Stomach (tissue), 19 donors: ENCODE measurements at places on chromosomes 3 and 15. TPM values are rescaled to one million over a fixed set of nuclear protein-coding genes. Genes with fewer than 3 reads are reported as not detected.

- no peak for DNase-seq
- no peaks in the 10 kb centered on the region for H3K4me1 ChIP-seq
- H3K27me3 ChIP-seq = no peaks in the 10 kb centered on the region
- no peak overlapping the region for H3K4me3 ChIP-seq
Measured at GRCh38 chr3:43190670-43191069, 84.8 kb upstream of the POMGNT2 start.

GRCh38 chr3:129323651-129324294, 45.1 kb downstream of the HMCES start:
- H3K36me3 ChIP-seq = peaks cover 34% of the 10 kb centered on the region
- H3K4me1 ChIP-seq = no peaks in the 10 kb centered on the region
- no peak overlapping the region for H3K27ac ChIP-seq
- H3K4me3 ChIP-seq = no peak overlapping the region
- no peaks in the 10 kb centered on the region for H3K27me3 ChIP-seq

- H3K4me3 ChIP-seq = no peak overlapping the region
- no peaks in the 10 kb centered on the region for H3K36me3 ChIP-seq
- H3K4me1 ChIP-seq = no peaks in the 10 kb centered on the region
Measured at GRCh38 chr3:158405507-158405906, 165.5 kb upstream of the MLF1 start.

GRCh38 chr15:45471151-45471550, 51.4 kb downstream of the SLC30A4 start:
- H3K36me3 ChIP-seq = no peaks in the 10 kb centered on the region
- no peak overlapping the region for H3K4me3 ChIP-seq
- no peak for DNase-seq
- H3K27ac ChIP-seq = no peak overlapping the region
- no peaks in the 10 kb centered on the region for H3K27me3 ChIP-seq

DNA sequence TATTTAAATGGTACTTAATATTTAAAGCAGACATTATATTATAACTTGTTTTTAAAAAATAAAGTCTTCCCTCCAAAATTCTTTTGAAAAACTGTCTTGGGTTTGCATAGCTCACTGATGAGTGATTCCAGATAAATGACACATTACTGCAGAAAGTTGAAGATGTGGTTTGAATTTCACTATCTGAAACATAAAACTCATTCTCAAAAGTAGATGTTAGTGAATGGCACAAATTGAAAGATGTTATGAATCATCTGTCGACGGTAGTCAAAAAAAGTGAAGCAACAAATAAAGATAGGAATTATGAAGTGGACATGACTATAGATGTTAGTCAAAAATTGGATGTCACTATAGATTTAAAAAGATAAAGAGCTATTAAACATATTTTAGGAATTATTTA, 280.5 kb downstream of the GAP43 start:
- no peak for DNase-seq
- no peaks in the 10 kb centered on the region for H3K4me1 ChIP-seq
- H3K27ac ChIP-seq = no peak overlapping the region
- no peak overlapping the region for H3K4me3 ChIP-seq
- no peaks in the 10 kb centered on the region for H3K27me3 ChIP-seq

DNA sequence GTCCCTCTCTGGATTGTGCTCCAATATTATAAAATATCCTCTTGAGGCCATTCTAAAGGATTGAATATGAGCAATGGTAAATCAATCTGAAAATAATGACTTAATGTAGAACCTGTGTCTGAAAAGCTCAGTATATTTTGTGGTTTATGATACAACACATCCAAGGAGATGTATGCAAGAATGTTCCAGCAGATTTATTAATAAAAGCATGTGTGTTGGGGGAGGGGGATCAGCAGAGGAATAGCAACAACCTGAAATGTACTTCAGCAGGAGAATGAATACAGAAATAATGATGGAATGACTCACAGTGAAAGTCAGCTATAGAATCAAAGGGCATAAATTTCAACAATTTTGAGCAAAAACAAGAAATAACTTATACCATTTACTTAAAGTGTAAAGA, 56.7 kb upstream of the NUDT16 start:
- H3K4me3 ChIP-seq = no peak overlapping the region
- H3K27ac ChIP-seq = no peak overlapping the region
- H3K27me3 ChIP-seq = no peaks in the 10 kb centered on the region
- H3K36me3 ChIP-seq = no peaks in the 10 kb centered on the region
- H3K4me1 ChIP-seq = no peaks in the 10 kb centered on the region
- no peak for DNase-seq

- no peak for DNase-seq
- H3K27ac ChIP-seq = no peak overlapping the region
- H3K36me3 ChIP-seq = no peaks in the 10 kb centered on the region
- H3K4me1 ChIP-seq = no peaks in the 10 kb centered on the region
- no peaks in the 10 kb centered on the region for H3K27me3 ChIP-seq
Measured at GRCh38 chr15:89707577-89707976, 17.0 kb downstream of the WDR93 start.

DNA sequence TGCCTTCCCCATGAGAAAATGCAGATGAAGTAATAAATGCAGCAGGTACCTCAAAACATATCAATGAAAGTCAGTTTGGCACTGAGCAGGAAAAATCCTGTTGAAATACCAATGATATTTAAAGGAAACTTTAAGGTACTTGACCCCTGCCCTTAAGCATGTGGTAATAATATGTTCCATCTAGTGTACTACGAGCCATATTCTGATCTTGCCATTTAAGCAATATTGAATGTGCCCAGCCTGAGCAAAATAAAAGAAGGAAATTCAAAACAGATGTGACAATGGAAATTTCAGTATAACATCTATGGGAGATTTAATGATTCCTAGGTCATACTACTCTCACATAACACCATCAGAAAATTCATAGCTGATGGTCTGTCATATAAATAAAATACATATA, 191.8 kb upstream of the CGNL1 start:
- H3K4me1 ChIP-seq = no peaks in the 10 kb centered on the region
- no peaks in the 10 kb centered on the region for H3K27me3 ChIP-seq
- no peak for DNase-seq
- no peak overlapping the region for H3K4me3 ChIP-seq
- H3K36me3 ChIP-seq = no peaks in the 10 kb centered on the region
- peak overlapping the region; percentile 64 for H3K27ac ChIP-seq

The MYL3 gene
- total RNA-seq = not detected

The CERS3 gene
- not detected for total RNA-seq

The SPESP1 gene
- total RNA-seq = not detected
